ENCODE measurements at places on chromosomes 13 and 19. TPM values are rescaled to one million over a fixed set of nuclear protein-coding genes. Genes with fewer than 3 reads are reported as not detected.

GRCh38 chr13:52454459-52454819, 839 bp upstream of the CKAP2 start:
- DNase-seq = peak; percentile 72

- DNase-seq = peak; percentile 9
These were observed 93.4 kb downstream of the FLT1 start for GRCh38 chr13:28401303-28402056.

GRCh38 chr19:17370026-17370587, 7.0 kb downstream of the PLVAP start:
- no peak for DNase-seq

DNA sequence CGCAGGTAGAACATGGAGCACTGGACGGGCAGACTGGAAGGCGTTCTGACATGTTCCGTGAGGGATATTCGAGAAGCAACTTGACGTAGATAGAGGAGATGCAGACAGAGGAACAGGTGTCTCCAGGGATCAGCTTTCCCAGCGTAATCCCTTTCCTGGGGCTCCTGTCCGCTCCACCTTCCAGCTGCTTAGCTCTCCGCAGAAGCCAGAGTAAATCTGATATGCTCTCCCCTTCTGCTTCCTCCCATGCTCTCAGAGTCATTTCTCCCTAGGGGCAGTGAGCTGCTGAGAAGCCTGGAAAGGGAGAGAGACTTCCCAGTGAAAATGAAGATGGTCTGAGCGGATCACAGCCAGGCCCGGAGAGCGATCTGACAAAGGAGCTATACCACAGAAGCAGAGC, 23.0 kb upstream of the OLFM4 start:
- no peak for DNase-seq

- no peak for DNase-seq
These were observed 485.8 kb downstream of the ZNF536 start for GRCh38 chr19:30857966-30858490.

GRCh38 chr19:5104871-5105351, 136.0 kb downstream of the KDM4B start:
- peak; percentile 71 for DNase-seq

DNA sequence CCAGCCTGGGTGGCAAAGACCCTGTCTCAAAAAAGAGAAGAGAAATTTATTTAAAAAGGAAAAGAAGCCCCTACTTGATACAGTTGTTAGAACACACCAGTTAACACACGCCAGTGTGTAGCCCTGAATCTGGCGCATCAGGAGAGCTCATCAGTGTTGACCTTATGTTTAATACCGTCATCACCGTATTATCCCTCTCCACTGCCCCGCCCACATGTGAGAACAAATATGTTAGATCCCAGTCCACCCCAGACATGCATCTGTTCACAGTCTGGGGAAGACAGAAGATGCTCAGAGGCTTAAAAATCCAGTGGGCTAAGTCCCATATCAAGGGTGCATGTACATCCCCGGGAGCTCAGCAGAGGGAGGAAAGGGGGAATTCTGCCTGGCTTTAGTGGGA, 155.2 kb downstream of the DPF1 start:
- no peak for DNase-seq

GRCh38 chr13:98332222-98332621, 155.2 kb upstream of the RNF113B start:
- no peak for DNase-seq

DNA sequence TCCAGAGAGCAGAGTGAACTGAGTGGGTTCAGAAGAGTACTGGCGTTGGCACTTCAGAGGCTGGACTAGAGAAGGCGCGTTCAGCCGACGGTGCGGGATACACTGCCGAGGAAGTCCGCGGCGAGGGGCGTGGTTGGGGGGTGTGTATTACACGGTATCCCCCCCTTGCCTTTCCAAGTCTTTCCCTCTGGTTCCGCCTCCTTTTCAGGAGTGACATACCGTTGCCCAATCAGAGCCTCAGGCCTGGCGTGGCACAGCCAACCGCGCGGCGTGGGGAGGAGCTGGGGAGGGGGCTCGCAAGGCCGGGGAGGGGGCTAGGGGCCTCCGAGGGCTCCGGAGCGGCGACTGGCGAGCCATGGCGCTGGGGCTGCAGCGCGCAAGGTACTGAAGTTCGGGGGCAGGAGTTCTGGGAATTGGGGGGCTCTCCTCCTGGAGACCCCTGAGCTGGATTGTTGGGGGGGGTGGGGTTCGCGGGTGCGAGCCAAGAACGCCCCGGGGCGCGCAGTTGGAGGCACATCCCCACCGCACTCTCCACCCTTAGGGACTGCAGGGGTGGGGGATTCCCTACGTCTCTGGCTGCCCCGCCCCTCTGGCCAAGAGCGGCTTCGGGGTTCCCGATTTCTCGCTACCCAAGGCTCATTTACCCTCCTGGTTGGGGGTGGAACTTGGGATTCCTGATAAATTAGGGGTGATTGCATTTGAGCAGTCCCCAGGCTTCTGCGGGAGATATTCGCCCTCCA, at the start of gene HIF3A:
HIF3A (plus strand) TSS at position 321 of the 740 bp plus-strand sequence; CDS start at position 356, 35 bp downstream.
- DNase-seq = peak; percentile 24

The NLRP7 gene
- not detected for total RNA-seq

The GIPR gene
- total RNA-seq = 4.2 TPM

The SYNGR4 gene
- total RNA-seq = not detected

The ZNF44 gene
- 9.3 TPM for total RNA-seq

The ZNF556 gene
- 0.25 TPM for total RNA-seq

The ANGPTL4 gene
- 2.2 TPM for total RNA-seq

The WTIP gene
- 103 TPM for total RNA-seq

The CDC42EP5 gene
- 87.3 TPM for total RNA-seq

DNA sequence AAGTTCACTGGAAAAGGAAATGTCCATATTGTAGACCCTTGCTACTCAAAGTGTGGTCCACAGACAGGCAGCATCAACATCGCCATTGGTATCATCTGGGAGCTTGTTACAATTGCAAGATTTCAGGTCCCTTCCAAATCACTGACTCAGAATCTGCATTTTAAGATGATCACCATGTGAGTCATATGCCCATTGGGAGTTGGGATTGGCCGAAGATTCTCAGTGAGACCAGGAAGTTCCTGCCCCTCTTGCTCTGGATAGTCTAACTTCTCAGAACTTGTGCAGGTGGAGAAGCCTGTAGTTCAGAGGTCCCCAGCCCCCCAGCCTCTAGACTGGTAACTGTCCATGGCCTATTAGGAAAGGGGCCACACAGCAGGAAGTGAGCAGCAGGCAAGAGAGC, 48.9 kb upstream of the URAD start:
- no peak for DNase-seq

- DNase-seq = peak; percentile 83
These were observed 60.1 kb downstream of the RNASEH2B start for GRCh38 chr13:50969691-50970090.

DNA sequence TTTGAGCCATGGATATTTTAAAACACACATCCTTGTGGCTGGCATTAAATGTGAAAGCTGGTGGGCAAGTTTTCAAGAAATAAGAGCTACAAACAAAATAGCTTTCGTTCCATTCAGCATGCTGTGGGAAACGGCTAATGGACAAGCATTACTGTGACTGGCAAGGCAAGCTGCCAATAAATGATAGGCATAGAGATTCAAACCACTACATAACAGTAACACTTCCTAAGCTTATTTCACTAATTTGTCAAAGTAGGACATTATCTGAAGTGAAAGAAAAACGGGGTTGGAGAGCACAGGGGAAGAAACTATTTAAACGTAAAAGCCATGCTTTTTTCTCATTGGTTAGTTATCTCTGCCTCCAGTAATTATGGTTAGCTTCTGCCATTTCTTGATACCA, 26.0 kb downstream of the OBI1 start:
- DNase-seq = no peak

The LIN7B gene
- total RNA-seq = 32.2 TPM

The DNAAF3 gene
- total RNA-seq = 37.7 TPM

- no peak for DNase-seq
These were observed 117.6 kb upstream of the MCF2L start for GRCh38 chr13:112851107-112852038.

DNA sequence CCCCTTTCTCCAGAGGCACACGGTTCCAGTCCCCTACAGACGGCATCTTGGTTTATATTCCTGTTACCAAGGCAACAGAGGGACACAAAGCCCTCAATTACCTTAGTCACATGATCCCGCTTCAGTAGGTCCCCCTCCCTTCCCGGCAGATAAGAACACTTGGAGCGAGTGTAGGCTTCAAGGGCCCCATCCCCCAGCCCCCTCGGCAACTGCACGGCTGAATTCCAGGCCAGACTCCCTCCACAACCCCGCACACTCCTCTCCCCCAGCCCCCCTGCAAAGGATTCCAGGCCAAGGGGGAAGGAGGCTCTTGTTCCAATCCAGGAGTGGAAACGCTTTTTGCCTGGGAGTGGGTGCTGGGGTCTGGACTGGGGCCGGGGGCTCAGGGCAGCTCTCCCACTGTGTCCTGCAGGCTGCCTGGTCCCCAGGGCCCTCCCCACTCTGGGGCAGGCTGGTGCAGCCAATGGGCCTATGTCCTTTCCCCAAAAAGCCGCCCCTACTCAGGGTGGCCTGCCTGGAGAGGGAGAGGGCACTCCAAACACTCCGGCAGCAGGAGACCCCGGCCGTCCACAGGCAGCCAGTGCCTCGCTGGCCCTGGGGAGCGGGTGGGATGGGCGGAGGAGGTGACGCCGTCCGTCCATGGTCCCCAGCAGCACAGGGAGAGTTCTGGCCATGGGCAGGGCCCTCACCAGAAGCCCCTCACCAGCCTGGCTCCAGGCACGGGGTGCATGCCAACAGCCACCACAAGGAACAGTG, 62.6 kb downstream of the MLLT1 start:
- DNase-seq = peak; percentile 22

DNA sequence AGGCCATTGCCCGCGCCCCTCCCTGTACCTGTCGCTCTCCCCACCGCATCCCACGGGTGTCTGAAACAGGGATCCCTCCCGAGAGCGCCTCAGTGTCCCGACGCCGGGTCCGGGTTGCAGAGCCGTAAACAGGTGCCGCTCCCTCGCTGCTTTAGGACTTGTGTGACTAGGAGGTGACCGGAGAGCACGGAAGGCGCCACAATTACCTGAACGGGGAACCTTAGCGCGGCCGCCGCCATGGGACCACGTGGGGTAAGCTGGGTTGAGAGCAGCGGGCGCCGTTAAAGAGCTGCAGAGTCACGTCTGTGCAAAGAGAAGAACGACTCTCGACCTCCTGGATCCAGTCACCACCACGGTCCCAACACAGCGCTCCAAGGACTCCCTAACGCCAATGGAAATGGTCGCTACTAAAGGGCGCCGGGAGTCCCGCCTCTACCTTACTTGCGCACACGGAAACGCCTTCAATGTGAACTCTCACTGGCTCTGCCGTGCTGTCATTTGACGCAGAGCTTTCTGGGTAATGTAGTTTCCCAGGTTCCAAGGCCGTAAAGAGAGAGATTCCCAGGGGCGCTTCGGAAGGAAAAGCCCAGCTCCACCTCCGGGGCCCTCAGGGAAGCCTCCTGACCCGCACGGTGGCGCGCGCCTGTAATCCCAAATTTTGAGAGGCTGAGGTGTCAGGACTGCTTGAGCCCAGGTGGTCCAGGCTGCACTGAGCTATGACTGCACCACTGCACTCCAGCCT, at the start of gene ZNF552:
ZNF552 (minus strand) TSS at position 409 of the 742 bp plus-strand sequence; CDS start at position 239, 170 bp downstream.
- peak; percentile 98 for DNase-seq

The CYP4F12 gene
- 19.4 TPM for total RNA-seq

- no peak for DNase-seq
These were observed 12.3 kb downstream of the ATP8B3 start for GRCh38 chr19:1799695-1800342.

GRCh38 chr19:18809149-18809868, 18.2 kb upstream of the COMP start:
- peak; percentile 67 for DNase-seq

DNA sequence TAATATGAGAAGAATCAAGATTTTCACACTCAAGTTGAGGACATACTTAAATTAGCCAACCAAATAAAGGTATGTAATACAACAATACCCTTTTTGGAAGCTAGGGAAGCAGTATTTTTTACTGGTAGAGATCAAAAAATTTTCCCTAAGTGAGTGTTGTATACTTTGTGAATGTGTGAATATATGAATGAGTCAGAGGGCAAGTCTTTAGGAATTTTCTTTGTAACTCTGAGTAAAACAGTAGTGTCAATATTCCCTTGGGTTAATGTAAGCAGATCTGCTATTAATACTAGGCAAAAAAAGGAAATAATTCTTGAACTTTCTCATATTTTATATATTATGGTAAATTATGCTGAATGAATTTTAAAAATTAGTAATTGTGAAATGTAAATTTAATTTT, 1161.8 kb upstream of the MIR17HG start:
- DNase-seq = no peak

GRCh38 chr13:42168496-42168895, 103.5 kb upstream of the AKAP11 start:
- no peak for DNase-seq

GRCh38 chr19:47351548-47351947, 2.4 kb downstream of the DHX34 start:
- DNase-seq = peak; percentile 69

GRCh38 chr13:55516610-55517009, 1624.1 kb upstream of the PRR20A start:
- no peak for DNase-seq

DNA sequence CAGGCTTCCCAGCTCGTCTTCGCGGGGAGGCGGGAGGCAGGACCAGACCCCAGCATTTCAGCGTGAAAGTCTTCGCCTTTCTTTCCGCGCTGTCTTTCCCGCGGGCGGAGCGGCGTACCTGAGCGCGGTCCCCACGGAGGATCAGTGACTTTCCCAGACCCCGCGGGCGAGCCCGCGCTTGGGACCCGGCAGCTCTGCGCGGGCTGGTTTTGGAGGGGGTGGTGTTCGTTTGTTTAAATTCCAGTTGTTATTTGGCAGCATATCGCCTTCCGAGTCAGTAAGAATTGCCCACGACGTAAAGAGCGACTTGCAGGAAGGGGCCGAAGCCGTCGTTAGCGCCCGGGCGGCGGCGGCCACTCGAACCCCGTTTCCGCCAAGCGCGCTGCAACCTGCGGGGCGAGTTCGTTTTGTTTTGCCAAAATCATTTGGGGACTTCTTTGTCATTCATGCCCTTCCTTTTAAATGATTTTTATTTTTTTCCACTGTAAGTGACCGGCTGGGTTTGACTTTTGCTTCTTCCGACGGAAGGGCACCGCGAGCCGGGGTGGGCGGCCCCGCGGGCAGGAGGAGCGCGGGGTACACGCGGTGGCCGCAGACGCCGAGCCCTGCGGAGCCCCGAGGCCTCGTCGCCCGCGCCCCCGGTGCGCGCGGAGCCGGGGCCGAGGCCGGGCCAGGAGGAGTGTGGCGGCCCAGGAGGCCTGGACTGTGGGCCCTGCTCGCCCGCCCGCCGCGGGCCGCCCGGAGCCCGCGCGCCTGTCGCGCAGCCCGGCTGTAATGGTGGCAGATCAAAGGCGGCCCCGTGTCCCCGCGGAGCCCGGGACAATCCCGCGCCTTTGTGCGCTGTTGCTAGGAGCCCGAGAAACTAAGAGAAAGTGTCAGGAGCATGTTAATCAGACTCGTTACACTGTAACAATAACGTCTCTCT, 75.9 kb downstream of the ZIC5 start:
- no peak for DNase-seq

- DNase-seq = no peak
These were observed 24.2 kb downstream of the NEK5 start for GRCh38 chr13:52104624-52105023.

The HIPK4 gene
- not detected for total RNA-seq

GRCh38 chr13:94169454-94170144, 309.9 kb downstream of the DCT start:
- DNase-seq = no peak

The KLK2 gene
- not detected for total RNA-seq
